Fibroblast of skin of abdomen (primary cell): ENCODE measurements at places on chromosomes 1 and 21.
A peak's percentile ranks its signal among the peaks of the same experiment; 100 is the strongest.

- no peak for DNase-seq
Observed at GRCh38 chr1:220872296-220872695, 6.9 kb upstream of the HLX start.

DNA sequence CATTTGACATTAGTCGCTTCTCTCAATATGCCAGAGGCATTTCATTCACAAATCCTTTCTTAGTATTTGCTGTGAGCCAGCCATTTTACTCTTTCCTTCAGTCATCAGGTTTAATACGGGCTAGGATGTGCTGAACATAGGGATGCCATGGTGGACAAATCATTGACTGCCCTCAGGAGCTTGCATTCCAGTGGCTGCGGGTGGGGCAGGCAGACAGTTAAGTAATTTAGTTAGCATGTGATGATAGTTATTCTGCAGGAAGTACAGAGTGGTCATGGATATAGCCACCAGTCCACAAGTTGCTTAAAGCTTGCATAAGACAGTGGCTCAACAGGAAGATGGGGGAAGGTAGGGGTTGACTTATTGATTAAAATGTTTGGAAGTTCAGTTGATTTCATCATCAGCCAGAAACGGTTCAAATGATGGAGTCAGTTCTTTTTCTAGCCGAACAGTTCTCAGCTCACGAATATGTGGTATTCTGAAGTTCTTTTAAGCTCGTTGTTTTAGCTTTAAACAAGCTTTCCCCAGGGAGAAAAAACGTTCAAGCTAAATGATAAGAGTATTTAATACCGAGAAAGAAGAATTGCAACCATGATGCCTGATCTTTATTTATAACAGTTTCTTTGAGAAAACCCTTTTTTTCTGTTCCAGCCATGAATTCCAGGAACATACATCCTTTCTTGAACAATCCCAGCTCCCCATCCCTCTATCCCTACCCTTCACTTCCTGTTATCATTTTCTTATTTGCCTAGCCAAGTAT lies 1.4 kb downstream of the SLC22A15 start:
- DNase-seq: peak; percentile 87

- no peak for DNase-seq
Observed at GRCh38 chr1:178868706-178869105, 2.2 kb downstream of the ANGPTL1 start.

- DNase-seq: no peak
Observed at GRCh38 chr1:51649593-51650091, 32.8 kb downstream of the OSBPL9 start.

GRCh38 chr21:23152130-23152529 lies 2153.9 kb downstream of the NCAM2 start:
- DNase-seq: no peak

DNA sequence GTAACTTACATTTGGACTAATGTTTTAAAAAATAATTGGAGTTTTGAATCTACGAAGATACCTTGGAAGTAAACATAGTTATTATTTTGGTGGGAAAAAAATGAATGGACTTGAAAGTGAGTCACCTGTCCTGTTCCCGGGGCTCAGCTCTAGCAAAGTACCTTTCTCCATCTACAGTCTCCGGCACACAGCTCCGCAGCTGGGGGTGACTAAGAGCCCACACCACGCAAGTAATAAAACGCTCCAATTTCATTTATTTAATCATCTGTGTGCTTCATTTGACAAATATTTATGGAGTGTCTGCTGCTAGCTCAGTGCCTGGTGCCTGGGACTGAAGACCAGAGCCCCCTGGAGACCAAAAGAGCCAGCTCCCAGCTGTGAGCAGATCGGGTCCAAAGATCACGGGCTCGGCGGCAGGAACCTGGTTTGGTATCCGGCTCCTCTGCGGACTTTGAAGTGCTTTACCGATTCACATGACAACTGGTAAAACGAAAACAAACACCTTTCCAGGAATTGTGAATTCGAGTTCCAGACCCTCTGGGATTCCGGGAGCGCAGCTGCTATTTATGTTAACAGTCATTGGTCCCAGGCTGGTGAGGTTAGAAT lies 1.7 kb upstream of the RIPK4 start:
- peak; percentile 81 for DNase-seq

DNA sequence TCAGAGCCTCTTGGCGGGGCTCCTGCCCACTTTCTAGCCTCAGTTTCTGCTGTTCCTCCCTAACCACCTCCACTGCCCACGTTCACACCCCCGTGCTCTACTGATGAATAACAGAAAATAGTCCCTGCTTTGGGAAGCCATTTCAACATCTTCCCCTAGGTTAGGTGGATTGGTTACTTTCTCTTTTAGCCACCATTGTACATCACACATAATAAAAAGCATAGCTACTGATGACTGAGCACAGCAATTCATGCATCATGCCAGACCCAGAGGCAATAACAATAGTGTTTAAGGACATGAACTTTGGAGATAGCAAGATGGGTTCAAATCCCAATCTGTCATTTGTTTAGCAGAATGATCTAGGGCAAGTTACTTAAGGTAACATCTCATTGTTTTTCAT lies 74.6 kb downstream of the COLGALT2 start:
- no peak for DNase-seq

- no peak for DNase-seq
Observed at GRCh38 chr1:7687411-7687810, 83.7 kb upstream of the VAMP3 start.

DNA sequence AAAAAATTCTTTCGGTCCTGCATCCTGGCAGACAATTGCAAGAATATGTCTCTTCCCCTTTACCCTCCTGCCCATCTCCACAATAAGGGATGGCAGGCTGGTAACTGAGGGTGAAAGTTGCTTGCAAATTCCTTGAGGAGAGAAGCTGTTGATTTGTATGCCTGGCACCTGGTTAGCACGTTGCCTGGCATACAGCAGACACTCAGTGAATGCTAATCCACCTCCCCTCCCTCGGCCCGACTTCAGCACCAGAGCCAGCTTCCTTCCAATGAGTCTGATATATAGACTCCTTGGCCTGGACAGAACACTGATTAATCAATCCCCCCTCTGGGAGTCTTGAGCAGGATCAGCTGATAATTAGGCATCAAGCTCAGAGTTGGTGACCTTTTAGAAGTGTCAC lies 39.1 kb downstream of the KCNC4 start:
- no peak for DNase-seq
